ENCODE measurements at places on chromosomes 7 and 10.

GRCh38 chr10:5469353-5470061, 29.9 kb downstream of the CALML5 start:
- DNase-seq, result no peak

DNA sequence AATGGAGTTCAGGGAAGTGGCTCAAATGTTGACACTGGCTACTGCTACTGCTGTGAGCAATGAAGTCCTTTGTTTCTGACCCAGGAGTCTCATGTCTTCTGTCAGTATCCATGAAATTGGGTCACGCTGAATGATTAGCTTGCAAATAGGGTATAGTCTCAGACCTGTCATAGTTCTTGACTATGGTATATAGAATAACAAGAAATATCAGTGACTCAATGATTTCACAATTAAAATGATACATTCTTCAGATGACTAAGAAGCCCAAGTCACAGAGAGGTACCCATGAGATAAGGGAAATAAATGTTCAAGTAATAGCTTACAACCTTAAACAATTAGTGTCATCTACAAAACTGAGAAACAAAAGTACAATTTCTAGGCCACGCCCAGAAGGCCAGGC, 89.3 kb downstream of the LYZL2 start:
- DNase-seq, result no peak

DNA sequence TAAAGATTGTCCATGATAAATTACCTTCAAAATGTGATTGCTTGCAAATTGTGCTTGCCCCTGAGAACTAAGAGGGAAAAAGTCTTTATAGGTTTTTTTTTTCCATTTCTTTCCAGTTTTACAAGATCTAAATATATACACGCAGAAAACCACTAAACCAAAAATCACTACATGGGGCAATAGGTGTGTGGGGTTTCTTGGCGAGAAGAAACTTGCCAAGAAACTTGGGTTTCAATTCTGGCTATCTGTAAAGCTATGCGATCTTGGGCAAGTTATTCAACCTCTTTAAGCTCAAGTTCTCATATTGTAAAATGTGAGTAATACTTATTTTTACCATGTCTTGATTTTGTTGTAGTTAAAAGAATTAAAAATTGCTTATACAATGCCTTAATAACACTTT, 17.0 kb downstream of the CUBN start:
- no peak for DNase-seq

DNA sequence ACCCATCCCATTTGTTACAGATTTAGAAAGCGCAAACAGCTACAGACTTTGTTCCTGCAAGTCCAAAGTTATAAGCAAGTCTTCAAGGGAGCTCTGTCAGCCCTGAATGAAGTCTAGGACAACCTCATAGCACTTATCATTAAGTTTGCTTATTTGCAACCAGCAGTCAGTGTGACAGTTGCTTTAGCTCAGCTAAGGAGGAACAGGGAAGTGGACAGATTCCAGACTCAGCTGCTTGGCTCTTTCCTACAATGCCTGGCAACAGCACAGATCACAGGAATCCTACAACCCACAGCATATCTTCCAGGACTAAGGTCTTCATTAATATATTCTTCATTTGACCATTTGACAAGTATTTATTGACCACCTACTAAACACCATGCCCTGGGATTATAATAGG, 17.4 kb upstream of the KIF5B start:
- no peak for DNase-seq

DNA sequence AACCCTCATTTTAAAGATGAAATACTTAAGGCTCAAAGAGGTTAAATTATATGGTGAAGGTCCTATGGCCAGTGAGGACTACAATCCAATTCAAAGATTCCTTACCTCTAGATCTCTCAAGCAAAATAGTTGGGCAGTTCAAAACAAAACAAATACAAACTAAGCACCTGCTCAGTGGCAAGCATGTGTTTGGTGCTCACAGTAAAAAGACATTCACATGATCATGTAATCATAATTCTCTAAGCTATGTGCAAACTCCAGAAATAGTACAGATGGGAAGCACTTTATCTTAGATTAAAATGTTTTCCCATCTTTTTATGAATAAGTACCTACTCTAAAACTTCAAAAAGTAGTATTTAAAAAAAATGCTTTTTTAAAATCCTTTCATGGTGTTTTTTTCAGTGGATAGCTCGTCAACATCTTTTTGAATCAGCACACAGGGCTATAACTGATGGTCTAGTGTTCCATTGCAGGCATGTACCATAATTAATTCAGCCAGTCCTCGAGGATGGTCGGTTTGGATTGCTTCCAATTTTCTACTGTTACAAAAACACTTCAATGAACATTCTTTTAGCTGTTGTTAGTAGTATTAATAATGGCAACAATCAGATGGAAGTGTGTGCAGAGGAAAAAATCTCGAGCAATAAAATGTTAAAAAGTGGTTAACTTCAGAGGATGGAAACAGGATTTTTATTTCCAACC, 58.4 kb downstream of the CHCHD3 start:
- DNase-seq, result no peak

DNA sequence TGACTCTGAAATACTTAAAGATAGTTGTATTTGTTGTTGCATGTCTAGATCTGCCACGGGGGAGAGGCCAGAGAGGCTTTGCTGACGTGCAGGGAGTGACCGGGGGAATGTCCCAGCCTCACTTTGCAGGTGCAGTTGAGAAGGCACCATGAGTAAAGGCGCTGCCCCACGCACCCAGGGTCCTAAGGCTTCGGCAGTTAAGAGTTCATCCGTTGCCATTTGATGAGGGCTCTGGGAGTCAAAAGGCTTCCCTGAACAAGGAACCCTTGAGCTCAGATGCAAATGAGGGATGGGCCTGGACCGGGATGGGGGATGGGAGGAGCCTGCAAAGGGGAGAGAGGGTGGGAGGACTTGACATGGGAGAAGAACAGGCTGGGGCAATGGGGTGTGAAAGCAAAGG, 20.4 kb downstream of the PPP2R2D start:
- DNase-seq, result no peak

DNA sequence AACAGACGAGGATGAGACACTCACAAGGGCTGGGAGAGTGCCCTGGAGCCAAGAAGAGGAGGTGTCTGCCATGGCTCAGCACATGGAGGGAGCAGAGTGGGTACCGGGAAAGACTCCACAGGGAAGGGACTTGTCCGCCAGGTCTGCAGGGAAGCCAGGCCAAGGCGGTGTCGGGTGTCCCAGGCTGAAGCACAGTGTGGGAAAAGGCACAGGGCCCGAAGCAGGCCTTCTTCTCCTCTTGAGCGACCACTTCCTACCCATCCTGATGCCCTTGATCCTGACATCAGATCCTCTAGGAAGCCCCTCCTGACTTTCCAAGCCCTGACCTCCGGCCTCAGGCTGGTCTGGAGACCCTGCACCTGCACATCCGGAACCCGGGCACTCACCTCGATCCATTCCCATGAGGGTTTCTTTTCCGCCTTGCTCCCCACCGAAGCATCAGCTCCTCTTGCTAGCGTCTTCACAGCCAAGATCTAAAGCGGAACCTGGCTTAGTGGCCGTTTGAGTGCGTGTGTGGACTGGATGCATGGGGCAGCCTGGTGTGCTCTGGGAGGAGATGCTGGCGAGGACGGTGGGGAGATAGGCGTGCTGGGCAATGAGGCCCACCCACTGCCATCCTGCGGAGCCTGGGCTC, 8.5 kb downstream of the CALML3 start:
- no peak for DNase-seq

GRCh38 chr10:119022846-119023552, 6.5 kb upstream of the NANOS1 start:
- DNase-seq, result no peak

GRCh38 chr10:1612908-1613307, 124.4 kb downstream of the ADARB2 start:
- no peak for DNase-seq

DNA sequence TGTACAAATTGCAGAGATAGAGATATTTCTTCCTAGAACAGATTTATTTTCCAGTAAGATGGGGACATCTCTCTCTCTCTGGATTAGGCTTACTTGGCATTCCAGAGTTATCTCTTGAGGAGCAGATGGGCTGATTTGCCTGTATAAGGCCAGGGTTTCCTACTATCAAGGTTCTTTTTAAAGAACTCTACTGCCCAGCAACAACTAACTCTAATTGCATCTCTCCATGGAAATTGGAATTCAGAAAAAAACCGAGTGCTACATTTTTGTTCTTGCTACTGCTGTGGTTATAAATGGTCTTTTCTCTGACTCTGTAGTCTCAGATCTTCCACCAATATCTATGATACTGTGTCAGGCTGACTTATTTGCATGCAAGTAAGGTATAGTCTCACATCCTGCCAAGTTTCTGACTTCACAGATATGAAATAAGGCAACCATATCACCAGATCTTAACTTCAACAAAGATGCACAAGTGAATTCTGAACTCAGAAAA, 161.1 kb downstream of the CRPPA start:
- no peak for DNase-seq

DNA sequence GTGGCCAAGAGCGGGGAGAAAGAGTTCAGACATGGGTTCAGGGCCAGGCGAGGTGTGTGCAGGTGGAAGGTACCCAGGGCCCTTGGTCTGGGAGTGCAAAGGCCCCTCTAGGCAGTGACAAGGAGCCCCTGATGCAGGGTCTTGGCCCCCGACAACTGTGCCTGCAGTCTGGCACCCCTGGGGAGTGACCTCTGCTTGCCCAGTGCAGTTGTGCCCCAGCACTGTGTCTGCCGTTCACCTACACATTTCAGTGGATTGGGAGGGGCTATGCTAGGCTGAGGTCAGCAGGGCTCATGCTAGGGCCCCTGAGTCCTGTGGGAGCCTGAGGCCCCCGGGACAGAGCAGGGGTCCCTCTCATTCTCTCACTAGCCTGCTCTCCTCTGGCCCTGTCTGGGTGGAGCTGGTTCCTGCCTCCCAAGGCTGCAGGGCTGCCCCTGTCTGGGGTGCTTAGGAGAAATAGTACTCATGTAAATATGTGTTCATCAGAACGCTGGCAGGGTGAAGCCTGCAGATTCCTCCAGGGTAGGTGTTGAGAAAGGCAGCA, 550.4 kb downstream of the TCERG1L start:
- no peak for DNase-seq

DNA sequence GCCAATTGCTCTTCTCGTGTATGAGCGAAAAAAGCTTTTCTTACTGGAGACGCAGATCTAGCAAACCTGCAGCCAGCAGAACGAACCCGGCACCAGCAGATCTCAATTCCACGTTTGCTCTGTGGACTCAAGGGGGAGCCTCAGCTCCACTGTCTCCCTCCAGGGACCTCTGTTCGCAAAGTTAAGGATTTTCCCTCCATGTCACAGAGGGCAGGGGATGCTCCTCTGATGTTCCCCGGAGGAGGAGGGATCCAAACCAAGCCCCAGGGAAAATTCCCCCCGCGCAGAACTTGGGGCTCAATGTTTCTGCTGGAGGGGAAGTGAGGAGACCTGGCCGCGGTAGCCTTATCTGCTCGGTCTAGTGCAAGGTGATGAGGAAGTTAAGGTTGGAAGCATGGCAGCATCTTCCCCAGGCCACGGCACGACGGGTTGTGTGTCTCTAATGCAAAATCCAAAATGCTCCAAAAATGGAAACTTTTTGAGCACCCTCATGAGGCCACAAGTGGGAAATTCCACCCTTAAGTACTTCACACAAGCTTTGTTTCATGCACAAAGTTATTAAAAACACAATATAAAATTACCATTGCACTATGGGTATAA, 9.0 kb downstream of the IQCE start:
- no peak for DNase-seq

DNA sequence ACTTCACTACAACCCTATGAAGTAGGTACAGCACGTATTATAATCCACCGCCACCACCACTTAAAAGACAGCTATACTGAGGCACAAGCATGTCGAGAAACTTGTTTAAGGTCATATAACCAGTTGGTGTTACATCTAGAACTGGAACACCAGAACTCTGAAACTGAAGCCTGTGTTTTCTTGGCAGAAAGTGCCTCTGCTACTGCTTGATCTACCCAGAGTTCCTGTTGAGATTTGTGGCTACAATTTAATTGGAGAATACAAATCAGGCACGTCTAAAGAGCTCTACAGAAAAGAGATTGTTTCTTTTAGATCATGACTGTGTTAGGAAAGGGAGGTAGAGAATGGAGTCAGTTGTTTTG, 4.3 kb upstream of the ADD3 start:
- no peak for DNase-seq

- no peak for DNase-seq
These were observed 69.7 kb upstream of the ATP6V0A4 start for GRCh38 chr7:138867744-138868143.

GRCh38 chr10:125967533-125967932, 71.2 kb downstream of the FANK1 start:
- DNase-seq, result no peak

GRCh38 chr7:88969167-88969566, 173.6 kb upstream of the TEX47 start:
- no peak for DNase-seq

- no peak for DNase-seq
These were observed 59.9 kb downstream of the PON1 start for GRCh38 chr7:95264363-95264891.

DNA sequence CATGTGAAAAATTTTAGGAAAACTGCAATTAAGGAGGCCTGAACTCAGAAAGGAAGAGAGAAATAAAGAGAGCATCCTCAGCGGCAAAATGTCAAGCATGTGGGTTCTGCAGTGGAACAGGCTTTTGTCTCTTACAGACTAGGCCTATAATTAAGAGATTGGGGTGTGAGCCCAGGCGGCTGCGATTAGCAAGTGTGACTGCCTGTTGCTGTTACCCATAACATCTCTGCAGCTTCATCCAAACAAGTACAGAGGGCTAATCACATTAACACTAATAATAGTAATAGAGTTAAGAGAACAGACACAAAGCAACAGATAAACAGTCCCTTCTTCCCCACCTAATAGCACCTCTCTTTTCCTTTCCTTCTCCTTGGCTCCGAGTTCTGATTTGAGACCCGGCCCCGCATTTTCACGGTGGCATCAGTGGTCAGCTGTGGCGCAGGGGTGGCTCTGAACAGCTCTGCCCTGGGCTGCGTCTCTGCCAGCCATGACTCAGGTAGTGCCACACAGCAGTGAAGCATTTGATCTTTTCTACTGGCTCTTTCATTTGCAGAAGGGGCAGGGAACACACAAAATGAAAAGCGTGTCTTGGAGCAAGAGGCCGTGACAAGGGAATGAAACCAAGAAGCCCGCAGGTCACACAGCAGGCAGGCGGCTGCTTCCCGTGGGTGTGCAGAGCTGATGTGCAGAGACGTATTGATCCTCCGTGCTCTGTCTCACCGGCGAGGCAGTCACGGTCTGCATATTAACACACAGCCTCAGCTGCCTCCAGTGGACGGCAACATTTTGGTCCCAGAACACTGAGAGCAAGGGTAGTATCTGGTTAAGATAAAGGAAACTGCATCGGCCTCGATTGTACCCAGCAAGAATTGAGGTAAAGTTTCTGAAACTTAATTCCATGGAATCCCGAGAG, 103.1 kb downstream of the KLF6 start:
- DNase-seq, result no peak

DNA sequence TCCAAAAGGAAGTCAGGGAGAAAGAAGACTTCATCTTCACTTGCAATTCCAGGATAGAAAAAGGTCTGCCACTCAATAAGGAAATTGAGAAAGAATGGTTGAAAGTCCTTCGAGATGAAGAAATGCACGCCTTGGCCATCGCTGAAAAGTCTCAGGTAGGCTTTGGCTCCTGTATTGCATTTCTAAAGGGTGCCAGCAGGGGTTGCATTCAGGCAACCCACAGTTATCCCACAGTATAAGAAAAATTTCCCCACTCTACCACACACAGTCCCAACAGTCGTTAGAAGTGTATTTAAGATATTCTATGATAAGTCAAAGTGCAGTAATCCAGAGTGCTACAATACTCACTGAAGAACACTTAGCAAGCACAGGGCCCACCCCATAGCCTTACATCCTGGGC, 93.4 kb upstream of the FGL2 start:
- DNase-seq, result no peak

- DNase-seq, result no peak
These were observed 641.6 kb downstream of the AUTS2 start for GRCh38 chr7:70239918-70240317.

All from activated naive CD4-positive, alpha-beta T cell treated with anti-CD3 and anti-CD28 coated beads for 36 hours (primary cell).